Left lung (tissue), 14 donors: ENCODE measurements at places on chromosomes 3 and 15.

DNA sequence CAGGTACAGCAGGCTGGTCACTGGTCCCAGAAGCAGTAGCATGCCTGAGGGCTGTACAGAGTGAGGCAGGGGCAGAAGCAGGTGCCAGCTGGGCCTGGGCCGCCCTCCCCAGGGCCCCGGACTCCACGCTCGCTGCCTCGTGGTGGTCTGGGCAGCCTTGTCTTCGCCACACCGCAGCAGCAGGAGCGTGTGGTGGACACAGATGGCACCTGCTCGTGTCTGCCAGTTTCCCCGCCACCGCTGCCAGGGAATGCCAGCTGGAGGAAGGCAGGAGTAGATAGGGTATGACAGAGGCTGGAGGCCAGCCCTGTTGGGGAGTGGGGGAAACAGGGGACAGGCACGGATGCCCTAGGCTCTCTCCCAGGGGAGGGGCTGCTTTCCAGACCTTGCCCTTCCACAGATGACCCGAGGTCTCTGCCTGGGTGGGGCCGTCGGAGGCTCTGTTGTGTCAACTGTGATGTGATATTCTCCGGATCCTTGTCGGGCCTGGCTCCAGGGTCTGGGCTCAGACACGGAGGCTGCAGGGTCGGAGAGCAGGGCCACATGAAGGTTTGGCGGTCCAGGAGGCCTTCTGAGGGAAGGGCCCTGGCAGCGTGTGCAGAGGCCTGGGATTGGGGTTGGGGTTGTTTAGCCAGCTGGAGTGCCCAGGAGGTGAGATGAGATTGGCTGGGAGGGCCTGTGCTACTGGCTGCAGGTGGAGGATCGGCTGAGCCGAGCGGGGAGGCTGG lies 33.6 kb downstream of the GOLGA6L10 start:
- no peak for DNase-seq

DNA sequence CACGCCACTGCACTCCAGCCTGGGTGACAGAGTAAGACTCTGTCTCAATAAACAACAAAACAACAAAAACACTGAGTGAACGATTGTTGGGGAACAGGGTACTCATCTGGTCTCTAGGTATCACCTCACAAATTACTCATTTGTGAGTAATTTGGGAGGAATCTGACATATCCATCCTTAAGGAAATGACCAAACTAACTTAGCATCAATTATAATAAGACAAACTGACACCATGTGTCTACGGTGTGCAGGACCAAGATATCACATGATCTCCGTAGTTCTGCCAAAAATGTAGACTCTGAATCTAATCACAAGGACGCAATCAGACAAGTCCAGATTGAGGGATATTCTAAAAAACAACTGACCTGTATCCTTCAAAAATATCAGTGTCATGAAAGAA lies 12.0 kb upstream of the DAPK2 start:
- DNase-seq: no peak

GRCh38 chr15:65306551-65306950 lies 2.1 kb downstream of the RNU5B-1 start:
- no peak for DNase-seq

GRCh38 chr15:34621675-34622074 lies 38.2 kb upstream of the GOLGA8B start:
- DNase-seq: no peak

DNA sequence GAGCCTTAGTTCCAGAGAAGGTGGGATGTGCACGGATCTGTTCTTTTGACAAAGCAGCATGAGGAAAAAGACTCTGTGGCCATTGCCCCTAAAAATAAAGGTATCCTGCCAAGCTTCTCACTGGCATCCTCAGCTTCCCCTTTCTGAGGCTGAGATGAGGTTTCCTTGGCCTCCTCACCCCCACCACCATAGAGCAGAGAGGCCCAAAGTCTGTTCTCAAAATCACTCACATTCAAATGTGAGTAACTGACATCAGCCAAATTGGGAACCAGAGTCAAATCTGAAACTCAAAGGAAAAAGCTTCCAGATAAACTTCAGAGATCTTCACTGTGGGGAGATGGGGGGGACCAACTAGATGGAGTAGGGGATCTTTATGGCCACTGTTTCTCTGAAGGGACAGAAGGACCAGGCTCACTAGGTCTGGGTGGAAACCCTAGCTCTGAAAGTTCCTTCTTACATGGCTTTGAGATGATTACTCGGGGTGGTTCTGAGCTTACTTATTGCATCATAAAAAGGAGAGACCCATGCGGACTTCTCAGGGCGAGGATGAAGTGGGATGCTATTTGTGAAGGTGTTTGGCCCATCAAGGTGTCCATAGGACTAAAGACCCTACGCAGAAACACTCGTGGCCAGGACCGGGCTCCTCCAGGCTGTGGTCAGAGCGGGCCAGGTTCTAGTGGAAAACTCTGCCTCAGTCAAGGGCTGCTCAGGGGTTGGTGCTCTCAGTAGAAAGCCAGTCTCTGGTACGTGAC lies 61.5 kb upstream of the MEF2A start:
- DNase-seq: no peak

DNA sequence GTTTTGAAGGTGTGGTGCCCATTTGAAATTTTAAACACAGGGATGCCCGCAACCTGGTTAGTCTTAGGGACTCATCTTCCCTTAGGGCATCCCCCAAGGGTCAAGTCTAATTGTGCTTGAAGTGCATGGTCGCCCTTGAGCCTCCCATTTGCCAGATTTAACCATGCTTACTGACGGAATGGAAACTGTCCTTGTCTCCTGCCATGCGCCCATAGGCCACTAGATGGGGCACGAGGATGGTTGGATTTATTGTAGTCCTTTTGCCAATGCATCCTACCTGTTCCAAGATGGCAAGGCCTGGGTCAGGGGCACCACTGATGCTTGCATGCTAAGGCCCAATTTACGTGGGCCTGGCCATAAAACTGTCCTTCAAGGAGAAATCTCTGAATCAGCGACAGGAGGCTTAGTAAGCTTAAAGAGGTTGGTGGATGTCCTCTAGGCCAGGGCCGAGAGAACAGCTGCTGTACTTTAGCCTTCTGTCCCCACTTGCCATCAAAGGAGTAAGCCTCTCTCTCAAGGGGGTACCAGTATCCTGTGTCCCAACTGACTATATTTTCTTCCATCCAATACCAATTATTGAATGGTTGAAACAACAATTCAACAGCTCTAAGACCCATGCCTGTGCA lies 355.4 kb downstream of the OTOL1 start:
- peak; percentile 24 for DNase-seq

GRCh38 chr3:140170612-140171011 lies 235.6 kb downstream of the CLSTN2 start:
- DNase-seq: no peak

DNA sequence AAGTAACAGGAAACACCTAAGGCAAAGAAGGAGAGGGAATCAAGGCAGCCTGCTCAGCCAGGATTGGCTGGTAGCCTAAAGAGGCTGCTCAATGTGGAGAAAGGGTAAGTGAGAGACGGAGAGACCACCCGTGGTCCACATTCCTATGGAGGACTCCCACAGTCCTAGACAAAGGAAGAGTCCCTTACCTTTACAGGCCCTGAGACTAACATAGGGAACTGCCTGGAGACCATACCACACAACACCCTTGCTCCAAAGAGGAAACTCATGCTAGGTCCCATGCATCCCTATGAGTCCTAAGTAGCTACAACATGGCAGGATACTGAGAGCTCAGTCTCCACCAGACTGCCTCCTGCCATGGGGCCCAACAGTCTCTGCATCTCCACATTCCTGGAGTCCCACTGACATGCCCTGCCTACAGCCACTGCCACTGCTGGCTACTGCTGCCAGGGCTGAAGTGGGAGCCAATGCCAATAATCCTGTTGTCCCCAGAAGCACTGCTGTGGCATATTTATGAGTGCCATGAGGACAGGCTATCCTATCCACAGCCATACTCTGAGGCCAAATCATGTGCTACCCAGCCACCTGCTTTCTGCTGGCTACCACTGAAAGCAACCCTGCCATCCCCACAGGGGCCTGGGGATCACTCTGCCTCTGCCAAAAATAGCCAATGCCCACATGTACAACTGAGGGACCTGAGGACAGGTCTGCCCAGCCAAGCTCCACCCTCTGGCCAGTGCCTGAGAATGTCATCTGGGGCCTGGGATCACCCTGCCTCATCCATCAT lies 45.0 kb downstream of the COPS2 start:
- DNase-seq: no peak

- no peak for DNase-seq
Observed at GRCh38 chr15:91393186-91393585, 293.1 kb downstream of the SV2B start.

DNA sequence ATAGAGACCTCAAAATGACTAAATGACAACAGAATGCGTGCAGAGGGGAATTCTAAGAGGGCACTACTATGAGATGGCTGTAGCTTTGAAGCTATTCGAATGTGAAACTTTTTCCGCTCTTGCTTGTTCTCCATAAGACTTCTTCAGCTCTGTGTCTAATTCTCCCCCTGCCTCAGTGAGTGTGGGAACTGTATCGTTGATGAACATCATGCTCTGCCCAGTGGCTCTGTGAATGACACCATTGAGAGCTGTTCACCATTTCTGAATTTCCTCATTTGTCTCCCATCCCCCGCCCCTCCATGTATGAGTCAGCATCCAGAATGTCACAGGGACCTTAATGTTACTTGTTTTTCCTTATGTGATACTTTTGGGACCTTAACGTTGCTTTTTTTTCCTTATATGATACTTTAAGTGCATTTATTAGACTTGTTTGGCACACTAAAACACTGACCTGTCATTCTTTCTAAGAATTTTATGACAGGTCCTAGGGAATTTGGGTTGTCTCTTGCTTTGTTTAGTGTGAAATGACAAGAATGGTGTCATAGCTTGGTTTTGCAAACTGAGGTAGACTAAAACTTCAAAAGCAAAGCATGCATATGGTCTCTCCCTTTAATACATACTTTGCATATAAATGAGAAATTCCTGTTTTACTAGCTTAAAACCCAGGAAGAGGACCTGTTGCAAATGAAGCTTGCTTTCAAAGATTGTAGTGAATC lies 99.6 kb downstream of the FNDC3B start:
- DNase-seq: no peak

GRCh38 chr15:77025941-77026411 lies 31.1 kb downstream of the PSTPIP1 start:
- DNase-seq: no peak

- DNase-seq: no peak
Observed at GRCh38 chr3:141229132-141229531, 2.5 kb upstream of the PXYLP1 start.

DNA sequence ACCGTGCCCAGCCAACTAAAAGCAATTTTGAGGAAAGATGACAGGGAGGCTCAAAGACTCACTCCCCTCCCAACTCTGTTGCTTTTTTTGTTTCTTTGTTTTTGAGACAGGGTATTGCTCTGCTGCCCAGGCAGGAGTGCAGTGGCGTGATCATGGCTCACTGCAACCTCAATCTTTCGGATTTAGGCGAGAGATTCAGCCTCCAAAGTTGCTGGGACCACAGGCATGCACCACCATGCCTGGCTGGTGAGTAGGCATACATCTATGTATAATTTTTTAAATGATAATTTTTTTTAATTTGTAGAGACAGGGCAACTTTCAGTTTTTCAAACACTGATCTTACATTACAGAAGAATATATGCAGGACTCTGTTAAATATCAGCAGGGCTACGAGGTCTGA lies 15.8 kb upstream of the THUMPD3 start:
- DNase-seq: no peak

GRCh38 chr3:23900744-23901143 lies 16.0 kb downstream of the NKIRAS1 start:
- DNase-seq: no peak

DNA sequence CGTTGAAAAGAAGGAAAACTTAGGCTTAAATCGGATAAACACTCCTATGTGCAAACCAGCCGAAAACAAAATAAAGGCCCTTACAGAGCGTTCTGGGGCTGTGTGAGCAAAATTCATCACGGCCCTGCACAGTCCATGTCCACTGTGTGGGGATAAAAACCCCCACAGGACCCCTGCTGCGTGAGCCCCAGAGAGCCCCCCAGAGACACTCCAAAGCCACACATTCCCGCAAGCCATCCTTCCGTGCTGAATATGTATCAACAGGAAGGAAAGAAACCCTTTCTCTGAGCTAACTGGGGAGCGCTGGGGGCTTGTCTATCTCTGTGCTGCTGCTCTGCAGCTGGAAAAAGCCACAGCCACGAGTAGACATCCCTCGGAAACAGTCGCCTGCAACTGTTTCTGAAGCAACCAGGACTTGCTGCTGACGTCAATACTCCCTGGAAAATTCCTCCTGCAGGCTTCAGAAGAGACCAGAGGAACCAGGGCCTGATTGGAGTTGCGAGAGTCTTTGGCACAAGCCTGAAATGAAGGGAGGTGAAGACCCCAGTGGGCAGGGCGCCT lies 72.7 kb downstream of the NUP210 start:
- no peak for DNase-seq

- no peak for DNase-seq
Observed at GRCh38 chr3:155262295-155262694, 31.2 kb downstream of the STRIT1 start.
